Thoracic aorta (tissue), 2 donors: ENCODE measurements at places on chromosomes 7 and 10. TPM values are rescaled to one million over a fixed set of nuclear protein-coding genes. Genes with fewer than 3 reads are reported as not detected.

GRCh38 chr7:128903621-128904361 is 6.7 kb downstream of the KCP start:
- no peaks in the 10 kb centered on the region for H3K27me3 ChIP-seq
- H3K36me3 ChIP-seq: no peaks in the 10 kb centered on the region
- H3K4me1 ChIP-seq: no peaks in the 10 kb centered on the region

- H3K27me3 ChIP-seq: peaks cover 10% of the 10 kb centered on the region
- peaks cover 13% of the 10 kb centered on the region for H3K4me1 ChIP-seq
- no peak overlapping the region for H3K27ac ChIP-seq
Observed at GRCh38 chr10:114045136-114046086, 1.7 kb downstream of the ADRB1 start.

DNA sequence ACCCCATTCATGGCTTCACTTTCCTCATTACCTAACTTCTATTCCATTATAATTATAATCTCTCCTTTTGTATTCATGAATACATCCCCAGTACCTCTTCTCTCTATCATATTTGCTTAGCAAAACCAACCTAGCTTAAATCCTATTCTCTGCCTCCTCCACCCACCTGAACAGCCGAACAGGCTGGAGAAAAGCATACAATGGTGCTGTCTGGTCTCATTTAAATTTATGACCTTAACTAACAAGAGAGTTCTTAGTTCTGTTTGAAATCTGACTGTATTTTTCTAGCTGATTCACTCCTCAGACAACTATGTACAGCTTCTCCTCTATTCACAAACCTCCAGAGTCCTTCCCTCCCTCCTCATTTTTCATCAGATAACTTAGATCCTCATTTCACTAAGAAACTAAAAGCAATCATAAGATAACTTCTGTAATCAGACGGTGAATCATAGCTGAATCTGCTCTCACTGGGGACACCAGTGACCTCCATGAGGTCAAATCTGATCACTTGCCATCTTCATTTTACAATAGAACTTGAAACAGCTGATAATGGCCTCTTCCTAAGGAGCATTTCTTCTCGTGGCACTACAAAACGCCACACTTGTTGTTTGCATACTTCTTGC is 233.9 kb upstream of the AOAH start:
- no peak for DNase-seq
- no peak overlapping the region for H3K4me3 ChIP-seq
- H3K27ac ChIP-seq: no peak overlapping the region
- H3K4me1 ChIP-seq: no peaks in the 10 kb centered on the region
- no peaks in the 10 kb centered on the region for H3K36me3 ChIP-seq
- H3K27me3 ChIP-seq: no peaks in the 10 kb centered on the region

DNA sequence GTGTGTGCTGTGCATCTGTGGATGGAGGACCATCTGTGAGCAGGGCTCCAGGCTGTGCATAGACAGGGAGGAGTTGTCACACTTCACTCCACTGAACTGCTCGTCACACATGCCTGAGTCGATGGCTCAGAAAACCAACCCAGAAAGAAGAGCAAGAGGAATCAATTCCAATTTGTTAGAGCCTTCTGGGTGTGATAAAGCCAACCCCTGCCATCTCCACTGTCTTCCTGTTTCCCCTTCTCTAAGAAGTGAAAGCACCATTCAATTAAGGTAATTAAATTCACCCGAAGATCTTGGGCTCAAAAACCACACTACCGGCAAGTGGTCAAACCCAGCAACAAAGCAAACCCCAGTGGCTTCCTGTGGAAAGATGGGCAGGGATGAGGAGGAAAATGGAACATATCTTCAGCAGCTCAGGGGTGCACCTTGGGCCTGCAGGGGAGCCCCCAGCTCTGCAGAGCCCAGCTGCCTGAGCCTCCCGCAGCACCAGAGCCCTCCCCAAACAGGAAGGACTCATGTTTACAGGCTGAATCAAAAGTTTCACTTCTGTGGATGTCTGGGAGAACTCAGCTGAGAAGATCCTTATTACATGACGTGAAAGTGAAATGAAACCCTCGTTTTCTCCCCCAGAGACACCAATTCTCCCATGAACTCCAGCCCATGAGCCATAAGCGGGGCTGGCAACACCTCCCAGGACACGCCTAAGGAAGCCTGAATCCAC is 10.9 kb downstream of the C10orf71 start:
- H3K27me3 ChIP-seq: no peaks in the 10 kb centered on the region
- no peak overlapping the region for H3K4me3 ChIP-seq
- DNase-seq: no peak
- H3K27ac ChIP-seq: no peak overlapping the region

DNA sequence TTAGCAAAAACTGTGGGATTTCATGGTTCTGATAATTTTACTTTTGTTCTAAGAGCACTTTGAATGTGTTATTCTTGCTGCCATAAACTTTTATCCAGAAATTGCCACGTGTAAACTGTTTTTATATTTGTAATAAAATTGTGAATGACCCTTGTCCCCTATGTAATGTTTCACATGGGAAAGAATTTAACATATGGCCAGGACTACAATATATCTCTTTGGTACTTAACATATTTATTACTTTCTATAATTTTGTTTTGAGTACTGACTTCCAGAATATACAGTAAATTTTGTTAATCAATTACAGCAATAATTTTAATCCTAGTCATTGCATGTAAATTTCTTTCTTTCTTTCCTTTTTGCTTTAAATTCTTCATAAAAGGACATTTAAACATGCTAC is 735.0 kb upstream of the PHF14 start:
- H3K27ac ChIP-seq: no peak overlapping the region
- no peaks in the 10 kb centered on the region for H3K36me3 ChIP-seq
- no peak overlapping the region for H3K4me3 ChIP-seq
- no peaks in the 10 kb centered on the region for H3K27me3 ChIP-seq
- peaks cover 5% of the 10 kb centered on the region for H3K4me1 ChIP-seq

Gene STEAP2
- total RNA-seq: 27.7 TPM

- H3K4me3 ChIP-seq: no peak overlapping the region
- no peak for DNase-seq
- peaks cover 7% of the 10 kb centered on the region for H3K4me1 ChIP-seq
- no peaks in the 10 kb centered on the region for H3K36me3 ChIP-seq
- H3K27ac ChIP-seq: no peak overlapping the region
- H3K27me3 ChIP-seq: no peaks in the 10 kb centered on the region
Observed at GRCh38 chr10:111837985-111838384, 345.6 kb downstream of the GPAM start.

Gene NPY
- not detected for total RNA-seq

DNA sequence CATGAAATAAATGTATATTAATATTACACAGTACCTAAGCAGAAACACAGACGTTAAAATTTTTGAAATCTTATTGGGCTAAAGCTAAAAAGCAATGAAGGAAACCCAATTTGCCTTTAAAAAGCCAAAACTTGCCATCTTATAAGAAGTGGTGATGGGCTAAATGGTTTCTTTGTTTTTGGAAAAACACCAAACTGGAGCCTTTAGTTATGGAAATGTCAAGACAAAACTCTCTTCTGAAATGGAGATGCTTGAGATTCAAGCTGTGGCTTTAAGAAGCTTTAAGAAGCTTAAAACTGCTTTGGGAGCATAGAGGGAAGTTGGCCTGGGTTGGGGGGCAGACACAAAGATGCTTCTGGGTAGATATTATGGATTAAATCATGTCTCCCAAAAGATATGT is 277.0 kb downstream of the GFRA1 start:
- no peaks in the 10 kb centered on the region for H3K27me3 ChIP-seq
- no peaks in the 10 kb centered on the region for H3K36me3 ChIP-seq
- no peaks in the 10 kb centered on the region for H3K4me1 ChIP-seq
- H3K27ac ChIP-seq: no peak overlapping the region
- no peak overlapping the region for H3K4me3 ChIP-seq
- no peak for DNase-seq

- H3K4me3 ChIP-seq: no peak overlapping the region
- H3K27ac ChIP-seq: no peak overlapping the region
- DNase-seq: no peak
- H3K27me3 ChIP-seq: no peaks in the 10 kb centered on the region
Observed at GRCh38 chr10:10722422-10722821, 295.2 kb upstream of the CELF2 start.

DNA sequence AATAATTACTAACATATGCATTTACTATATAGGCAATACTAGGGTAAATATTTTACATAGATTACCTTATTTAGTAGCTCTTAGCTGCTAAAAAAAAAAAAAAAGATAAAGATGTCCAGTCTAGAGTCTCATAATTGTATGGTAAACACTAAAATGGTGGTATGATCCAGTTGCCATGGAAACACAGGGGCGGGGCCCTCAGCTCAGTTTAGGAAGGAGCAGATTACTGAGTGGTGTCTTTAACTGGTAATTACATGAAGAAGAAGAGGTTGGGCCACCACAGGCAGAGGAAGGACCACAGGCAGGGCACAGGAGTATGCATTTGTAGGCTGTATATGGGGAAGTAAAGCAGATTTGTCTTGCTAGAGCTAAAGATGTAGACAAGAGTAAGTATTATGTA is 43.7 kb downstream of the ITGB8 start:
- H3K27ac ChIP-seq: no peak overlapping the region
- no peaks in the 10 kb centered on the region for H3K36me3 ChIP-seq
- no peaks in the 10 kb centered on the region for H3K27me3 ChIP-seq
- DNase-seq: no peak
- H3K4me3 ChIP-seq: no peak overlapping the region
- H3K4me1 ChIP-seq: no peaks in the 10 kb centered on the region

DNA sequence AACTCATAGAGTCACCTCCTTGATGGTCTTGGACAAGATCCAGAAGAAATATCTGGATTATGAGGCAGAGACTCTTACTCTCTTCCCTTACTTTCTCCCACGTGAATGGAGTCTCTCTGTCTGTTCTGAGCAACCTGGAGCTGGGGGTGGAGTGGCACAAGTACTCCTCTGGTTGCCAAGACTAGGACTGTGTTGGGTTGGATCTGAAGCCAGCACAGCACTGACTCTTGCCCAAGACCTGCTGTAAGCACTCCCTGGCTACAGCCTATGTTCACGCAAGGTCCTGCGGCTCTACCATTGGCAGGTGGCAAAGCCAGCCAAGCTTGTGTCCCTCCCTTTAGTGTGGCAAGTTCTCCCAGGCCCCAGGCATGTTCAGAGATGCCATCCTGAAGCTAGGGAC is 488.2 kb upstream of the NRG3 start:
- H3K27me3 ChIP-seq: no peaks in the 10 kb centered on the region
- no peaks in the 10 kb centered on the region for H3K36me3 ChIP-seq
- H3K4me3 ChIP-seq: no peak overlapping the region
- no peaks in the 10 kb centered on the region for H3K4me1 ChIP-seq

GRCh38 chr10:59276919-59277318 is 85.4 kb downstream of the FAM13C start:
- no peak for DNase-seq
- H3K27me3 ChIP-seq: no peaks in the 10 kb centered on the region
- no peak overlapping the region for H3K27ac ChIP-seq

Gene PON1
- total RNA-seq: not detected

Gene MMS19
- total RNA-seq: 46.8 TPM

Gene GOLGA7B
- 0.07 TPM for total RNA-seq

Gene CUBN
- total RNA-seq: 4.1 TPM

Gene WASL
- total RNA-seq: 43.5 TPM

GRCh38 chr10:69007260-69007659 is 18.7 kb downstream of the KIFBP start:
- no peaks in the 10 kb centered on the region for H3K27me3 ChIP-seq
- no peak for DNase-seq
- peaks cover 29% of the 10 kb centered on the region for H3K36me3 ChIP-seq
- H3K4me1 ChIP-seq: peaks cover 7% of the 10 kb centered on the region
- H3K27ac ChIP-seq: no peak overlapping the region

Gene CADPS2
- total RNA-seq: 32.5 TPM
